ENCODE measurements at places on chromosomes 1 and 21. TPM values are rescaled to one million over a fixed set of nuclear protein-coding genes. Genes with fewer than 3 reads are reported as not detected.

Gene LIN28A
- not detected for polyA plus RNA-seq

Gene PTAFR
- 0.06 TPM for polyA plus RNA-seq

GRCh38 chr1:27366411-27367159, at the start of gene MAP3K6:
Gene MAP3K6, minus strand, starts transcription at chr1:27366961. Its CDS starts 364 bp downstream, at chr1:27366597.
- DNase-seq, result peak; percentile 90
- peaks cover 19% of the 10 kb centered on the region for H3K36me3 ChIP-seq
- peaks cover 14% of the 10 kb centered on the region for H3K4me1 ChIP-seq
- peak within 1 kb of the TSS; percentile 69 for H3K4me3 ChIP-seq
- peak within 1 kb of the TSS; percentile 74 for H3K27ac ChIP-seq

- no peaks in the 10 kb centered on the region for H3K36me3 ChIP-seq
- no peaks in the 10 kb centered on the region for H3K27me3 ChIP-seq
- no peak for DNase-seq
Measured at GRCh38 chr1:221761354-221762002, 19.6 kb upstream of the DUSP10 start.

Gene HTR1D
- 0.39 TPM for polyA plus RNA-seq

DNA sequence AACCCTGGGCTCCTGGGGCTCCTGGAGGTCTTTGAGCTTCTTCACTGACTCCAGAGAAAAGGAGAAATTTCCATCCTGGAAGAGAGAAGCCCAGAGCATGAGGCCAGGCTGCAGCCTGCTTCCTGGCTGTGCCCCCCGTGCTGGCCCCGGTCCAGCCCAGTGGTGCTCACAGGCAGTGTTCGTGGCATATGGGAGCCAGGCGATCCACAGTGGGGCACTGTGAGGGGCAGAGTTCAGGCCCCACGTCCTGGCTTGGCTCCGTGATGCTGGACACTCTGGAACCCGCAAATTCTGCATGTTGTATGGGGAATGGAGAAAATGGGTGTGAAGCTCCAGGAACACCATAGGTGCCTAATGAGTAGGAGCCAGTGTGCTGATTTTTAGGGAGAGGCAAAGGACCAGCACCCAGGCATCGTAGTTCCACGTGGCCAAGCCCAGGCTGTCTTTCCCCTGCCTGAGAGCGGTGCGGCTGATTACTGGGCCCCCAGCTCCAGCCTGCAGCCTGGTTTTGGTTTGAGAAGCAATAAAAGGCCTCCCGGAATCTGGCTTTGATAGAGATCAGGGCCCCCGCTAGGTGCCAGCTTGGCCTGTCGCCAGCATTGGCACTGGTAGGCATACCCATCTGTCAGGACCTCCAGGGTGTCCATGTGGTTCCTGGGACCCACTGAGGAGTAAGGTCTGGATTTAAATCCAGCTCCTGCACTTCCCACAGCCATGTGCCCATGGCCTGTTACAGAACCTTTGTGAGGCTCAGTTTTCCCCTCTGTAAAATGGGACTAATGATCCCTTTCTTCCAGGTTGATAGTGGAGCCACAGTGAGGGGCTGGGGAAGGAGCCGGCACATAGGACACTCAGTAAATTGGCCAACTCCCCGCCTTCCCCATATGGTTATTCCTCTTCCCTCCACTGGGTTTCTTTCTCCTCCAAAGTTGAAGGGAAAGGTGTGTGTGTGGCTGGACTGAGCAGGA, 725 bp downstream of the GUCA2A start:
- H3K36me3 ChIP-seq, result no peaks in the 10 kb centered on the region
- no peaks in the 10 kb centered on the region for H3K4me1 ChIP-seq
- H3K27ac ChIP-seq, result no peak overlapping the region
- DNase-seq, result no peak
- no peak overlapping the region for H3K4me3 ChIP-seq

Gene TMEM9
- 126 TPM for polyA plus RNA-seq

Gene GBP6
- not detected for polyA plus RNA-seq

DNA sequence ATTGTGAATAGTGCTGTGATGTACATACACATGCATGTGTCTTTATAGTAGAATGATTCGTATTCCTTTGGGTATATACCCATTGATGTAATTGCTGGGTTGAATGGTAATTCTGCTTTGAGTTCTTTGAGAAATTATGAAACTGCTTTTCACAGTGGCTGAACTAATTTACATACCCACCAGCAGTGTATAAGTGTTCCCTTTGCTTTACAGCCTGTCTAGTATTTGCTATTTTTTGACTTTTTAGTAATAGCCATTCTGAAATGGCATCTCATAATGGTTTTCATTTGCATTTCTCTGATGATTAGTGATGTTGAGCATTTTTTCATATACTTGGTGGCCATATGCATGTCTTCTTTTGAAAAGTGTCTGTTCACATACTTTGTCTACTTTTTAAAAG, 54.5 kb upstream of the FAM78B start:
- H3K36me3 ChIP-seq, result no peaks in the 10 kb centered on the region
- H3K27ac ChIP-seq, result no peak overlapping the region
- DNase-seq, result no peak
- H3K27me3 ChIP-seq, result no peaks in the 10 kb centered on the region
- H3K4me3 ChIP-seq, result no peak overlapping the region

DNA sequence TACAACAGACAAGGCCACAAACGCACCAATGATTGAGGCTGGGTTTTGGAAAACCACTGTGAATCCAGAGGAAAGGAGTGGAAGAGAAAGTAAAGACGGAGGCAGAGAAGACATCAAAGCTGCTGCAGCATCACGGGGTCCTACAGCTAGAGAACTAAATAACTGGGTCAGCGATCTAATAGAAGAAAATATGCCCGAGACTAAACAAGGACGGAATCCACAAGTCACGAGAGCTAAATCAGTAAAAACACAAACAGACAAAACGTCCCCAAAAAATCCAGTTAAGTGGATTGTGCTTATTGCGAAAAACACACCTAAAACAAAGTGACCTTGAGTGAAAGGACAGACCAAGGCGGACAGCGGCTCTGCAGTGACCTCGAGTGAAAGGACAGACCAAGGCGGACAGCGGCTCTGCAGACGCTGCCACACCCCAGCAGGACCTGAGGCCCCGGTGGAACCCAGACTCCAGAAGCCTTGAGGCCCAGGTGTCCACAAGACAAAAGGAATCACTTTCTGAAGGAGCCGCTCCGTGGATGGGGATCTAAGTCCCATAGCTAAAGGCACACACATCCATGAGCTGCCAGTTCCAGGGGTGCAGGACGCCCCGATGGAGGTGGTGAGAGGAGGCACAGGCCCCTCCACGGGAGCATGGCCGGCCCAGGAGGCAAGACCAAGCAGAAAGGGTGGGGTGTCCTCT, 6.0 kb downstream of the FTCD start:
- no peaks in the 10 kb centered on the region for H3K27me3 ChIP-seq
- no peak overlapping the region for H3K27ac ChIP-seq
- H3K36me3 ChIP-seq, result no peaks in the 10 kb centered on the region

Gene PTGS2
- 5.9 TPM for polyA plus RNA-seq

- H3K27me3 ChIP-seq, result no peaks in the 10 kb centered on the region
- peak; percentile 58 for DNase-seq
- H3K4me3 ChIP-seq, result no peak overlapping the region
- H3K36me3 ChIP-seq, result peaks cover 37% of the 10 kb centered on the region
- no peak overlapping the region for H3K27ac ChIP-seq
- H3K4me1 ChIP-seq, result peaks cover 11% of the 10 kb centered on the region
Measured at GRCh38 chr1:35544976-35545375, 12.2 kb downstream of the KIAA0319L start.

DNA sequence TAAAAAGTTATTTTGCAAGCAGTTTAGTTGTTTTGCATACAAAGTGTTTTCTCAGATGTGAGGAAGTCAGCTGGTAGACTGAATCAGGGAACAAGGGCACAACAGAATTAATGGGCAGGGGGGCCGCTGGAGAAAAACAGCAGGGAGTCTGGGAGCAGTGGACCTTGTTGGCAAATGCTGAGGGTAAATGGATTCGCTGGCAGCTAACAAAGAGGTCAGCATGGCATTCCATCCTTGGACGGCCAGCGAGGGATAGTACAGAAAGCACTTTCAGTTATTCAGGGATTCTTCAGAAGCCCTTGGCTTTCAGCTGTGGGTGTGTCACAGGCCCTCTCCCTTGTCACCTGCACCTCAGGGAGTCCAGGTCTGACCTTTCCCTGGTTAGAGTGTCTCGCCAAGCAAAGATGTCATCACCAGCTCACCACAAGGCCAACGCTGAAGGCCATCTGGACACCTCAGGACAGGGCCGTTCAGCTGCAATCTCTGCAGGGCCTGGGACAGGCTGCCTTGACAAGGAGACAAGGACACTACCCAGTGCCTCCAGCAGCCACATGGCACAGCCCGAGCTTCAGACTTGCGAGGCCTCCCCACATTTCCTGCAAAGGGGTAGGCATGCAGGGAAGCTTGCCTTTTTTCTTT, 90.4 kb downstream of the KCNN3 start:
- no peak for DNase-seq
- no peak overlapping the region for H3K4me3 ChIP-seq
- H3K27ac ChIP-seq, result no peak overlapping the region
- peaks cover 25% of the 10 kb centered on the region for H3K4me1 ChIP-seq
- peaks cover 4% of the 10 kb centered on the region for H3K27me3 ChIP-seq

DNA sequence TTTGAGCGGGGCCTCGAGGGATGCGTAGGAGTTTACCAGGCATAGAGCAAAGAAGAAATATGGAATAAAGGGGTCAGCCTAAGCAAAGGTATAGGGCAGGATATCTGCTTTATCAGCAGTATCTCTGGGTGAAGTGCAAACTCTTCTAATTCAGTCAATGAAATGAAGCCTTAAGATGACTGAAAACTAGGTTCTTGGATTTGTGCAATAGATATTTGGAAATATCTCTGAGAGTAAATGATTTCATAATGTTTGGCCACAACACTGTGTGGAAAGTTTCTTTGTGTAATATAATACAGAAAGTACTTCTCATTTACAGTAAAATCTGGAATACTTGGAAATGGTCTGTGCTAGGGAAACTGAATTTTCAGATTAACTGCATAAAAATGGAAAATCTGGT, 26.1 kb downstream of the KCNJ15 start:
- no peaks in the 10 kb centered on the region for H3K36me3 ChIP-seq
- DNase-seq, result no peak
- H3K4me1 ChIP-seq, result no peaks in the 10 kb centered on the region
- no peak overlapping the region for H3K4me3 ChIP-seq
- H3K27me3 ChIP-seq, result no peaks in the 10 kb centered on the region
- H3K27ac ChIP-seq, result no peak overlapping the region

GRCh38 chr1:51236531-51237350, 668 bp downstream of the RNF11 start:
- DNase-seq, result peak; percentile 67
- H3K27me3 ChIP-seq, result no peaks in the 10 kb centered on the region
- peak overlapping the region; percentile 84 for H3K27ac ChIP-seq
- H3K36me3 ChIP-seq, result no peaks in the 10 kb centered on the region
- H3K4me1 ChIP-seq, result peaks cover 17% of the 10 kb centered on the region
- H3K4me3 ChIP-seq, result peak overlapping the region; percentile 84

Gene ADAMTS5
- 0.90 TPM for polyA plus RNA-seq

Gene SHISAL2A
- 0.07 TPM for polyA plus RNA-seq

DNA sequence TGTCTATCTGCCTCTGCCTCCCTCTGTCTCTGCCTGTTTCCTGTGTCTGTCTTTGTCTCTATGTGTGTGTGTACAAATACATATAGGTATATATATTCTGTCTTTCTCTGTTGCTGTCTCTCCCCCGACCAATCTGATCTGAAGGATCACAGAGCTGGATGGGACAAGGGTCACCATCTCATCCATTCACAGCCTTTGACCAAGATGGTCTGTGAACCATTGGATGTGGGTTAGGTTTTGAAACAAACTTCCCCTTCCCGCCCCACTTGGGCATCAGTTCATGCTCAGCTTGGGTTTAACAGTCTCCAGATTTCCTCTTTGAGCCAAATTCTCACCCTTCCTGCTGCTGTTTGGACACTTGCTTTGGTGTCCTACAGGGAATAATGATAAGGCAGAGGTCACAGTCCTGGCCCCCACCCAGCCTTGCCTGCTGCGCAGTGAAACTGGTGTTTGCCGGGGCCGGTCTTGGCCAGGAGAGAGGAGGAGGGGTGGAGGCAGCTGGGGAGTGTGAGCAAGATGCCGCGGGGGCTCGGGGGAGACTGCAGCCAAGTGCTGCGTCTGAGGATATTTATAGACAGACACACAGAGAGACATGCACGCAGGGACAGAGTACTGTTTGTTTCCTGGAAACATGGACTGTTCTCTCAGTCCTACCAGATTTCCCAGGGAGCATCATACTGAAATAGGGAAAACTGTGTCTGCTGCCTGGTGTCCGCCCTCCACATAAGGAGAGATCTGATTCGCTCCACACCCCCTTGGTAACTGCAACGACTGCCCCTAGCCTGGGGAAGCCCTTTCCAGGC, 27.0 kb upstream of the BTG2 start:
- no peaks in the 10 kb centered on the region for H3K4me1 ChIP-seq
- H3K27ac ChIP-seq, result peak overlapping the region; percentile 8
- no peaks in the 10 kb centered on the region for H3K27me3 ChIP-seq
- H3K36me3 ChIP-seq, result no peaks in the 10 kb centered on the region

DNA sequence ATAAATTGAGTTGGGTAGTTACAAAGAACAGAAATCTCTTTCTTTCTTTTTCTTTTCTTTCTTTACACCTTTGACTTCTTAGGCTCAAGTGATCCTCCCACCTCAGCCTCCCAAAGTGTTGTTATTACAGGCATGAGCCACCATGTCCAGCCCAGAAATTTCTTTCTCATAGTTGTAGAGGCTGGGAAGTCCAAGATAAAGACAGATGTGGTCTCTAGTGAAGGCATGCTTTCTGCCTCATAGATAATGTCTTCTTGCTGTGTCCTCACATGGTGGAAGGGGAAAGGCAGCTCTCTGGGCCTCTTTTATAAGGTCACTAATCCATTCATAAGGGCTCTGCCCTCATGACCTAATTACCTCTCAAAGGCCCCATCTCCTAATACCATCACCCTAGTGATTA, 64.0 kb upstream of the DNAJC6 start:
- no peaks in the 10 kb centered on the region for H3K27me3 ChIP-seq
- H3K36me3 ChIP-seq, result no peaks in the 10 kb centered on the region
- no peak for DNase-seq
- H3K4me3 ChIP-seq, result no peak overlapping the region
- H3K27ac ChIP-seq, result no peak overlapping the region

DNA sequence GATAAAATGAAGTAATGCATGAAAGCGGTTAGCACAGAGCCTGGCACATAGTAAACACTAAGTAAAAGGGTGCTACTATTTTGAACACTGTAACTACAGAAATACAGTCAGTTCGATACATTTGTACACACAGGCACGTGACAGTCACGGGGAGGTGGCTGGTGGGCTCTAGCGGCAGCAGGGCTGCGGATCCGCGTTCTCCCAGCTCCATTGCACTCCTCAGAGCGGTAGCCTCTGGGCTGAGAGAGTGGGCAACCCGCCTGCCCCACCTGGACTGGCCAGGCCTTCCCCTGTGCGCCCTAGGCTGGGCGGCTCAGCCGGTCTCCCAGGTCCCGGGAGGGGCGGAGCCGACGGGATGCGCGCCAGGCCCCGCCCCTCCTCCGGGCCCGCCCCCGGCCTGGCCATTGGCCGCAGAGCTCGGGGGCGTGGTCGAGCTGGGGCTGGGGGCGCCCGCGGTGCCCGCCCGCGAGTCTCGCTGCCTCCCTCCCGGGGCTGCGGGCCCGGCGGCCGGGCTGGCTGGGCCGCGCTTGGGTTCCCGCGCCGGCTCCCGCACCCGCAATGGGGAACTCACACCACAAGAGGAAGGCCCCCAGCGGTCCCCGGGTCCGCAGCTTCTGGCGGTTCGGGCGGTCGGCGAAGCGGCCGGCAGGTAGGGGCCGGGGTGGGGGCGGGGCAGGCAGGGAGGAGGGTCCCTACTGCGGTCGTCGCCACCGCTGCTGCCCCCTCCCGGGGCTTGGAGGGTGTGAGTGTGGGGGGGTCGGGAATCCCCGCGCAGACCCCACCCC, 51.2 kb upstream of the SYNC start:
- H3K27ac ChIP-seq, result no peak overlapping the region
- no peaks in the 10 kb centered on the region for H3K36me3 ChIP-seq
- peak overlapping the region; percentile 71 for H3K4me3 ChIP-seq
- peak; percentile 100 for DNase-seq
- H3K4me1 ChIP-seq, result no peaks in the 10 kb centered on the region
